ENCODE measurements at places on chromosomes 7 and 10. TPM values are rescaled to one million over a fixed set of nuclear protein-coding genes. Genes with fewer than 3 reads are reported as not detected.

The CNPY1 gene
- total RNA-seq, result not detected

The GPR15LG gene
- not detected for total RNA-seq

The DGKI gene
- 13.4 TPM for total RNA-seq

The CLRN3 gene
- total RNA-seq, result not detected

The OR13A1 gene
- not detected for total RNA-seq

The TFR2 gene
- total RNA-seq, result 0.33 TPM

The CREB5 gene
- 14.7 TPM for total RNA-seq

The GTF2I gene
- total RNA-seq, result 124 TPM

The GBX1 gene
- total RNA-seq, result not detected

The RHEB gene
- 108 TPM for total RNA-seq

The SEMA3C gene
- total RNA-seq, result 161 TPM

The OPN1SW gene
- not detected for total RNA-seq

The EVX1 gene
- not detected for total RNA-seq

The THNSL1 gene
- total RNA-seq, result 1.1 TPM

The PON3 gene
- total RNA-seq, result not detected

The SYT15B gene
- 2.6 TPM for total RNA-seq

The KLF14 gene
- total RNA-seq, result not detected

The LBX1 gene
- total RNA-seq, result not detected

The LOXL4 gene
- 33.0 TPM for total RNA-seq

The MYH16 gene
- 1.1 TPM for total RNA-seq

The VWDE gene
- total RNA-seq, result 0.38 TPM

The NANOS1 gene
- 0.81 TPM for total RNA-seq

The GSTK1 gene
- total RNA-seq, result 234 TPM

The OR2A1 gene
- 0.13 TPM for total RNA-seq

The ZNF783 gene
- total RNA-seq, result 5.7 TPM

The AVPI1 gene
- total RNA-seq, result 12.3 TPM

The HMX2 gene
- total RNA-seq, result not detected

The KIAA1549 gene
- total RNA-seq, result 5.4 TPM

The EBLN1 gene
- not detected for total RNA-seq

The HOXA4 gene
- 6.7 TPM for total RNA-seq

The ZNF398 gene
- 10.8 TPM for total RNA-seq

The ZEB1 gene
- 9.6 TPM for total RNA-seq

The DDC gene
- not detected for total RNA-seq

The SGMS1 gene
- 29.8 TPM for total RNA-seq

The FRAT1 gene
- 3.2 TPM for total RNA-seq

Measured in mesangial cell (primary cell).